ENCODE measurements at places on chromosomes 2 and 18.

DNA sequence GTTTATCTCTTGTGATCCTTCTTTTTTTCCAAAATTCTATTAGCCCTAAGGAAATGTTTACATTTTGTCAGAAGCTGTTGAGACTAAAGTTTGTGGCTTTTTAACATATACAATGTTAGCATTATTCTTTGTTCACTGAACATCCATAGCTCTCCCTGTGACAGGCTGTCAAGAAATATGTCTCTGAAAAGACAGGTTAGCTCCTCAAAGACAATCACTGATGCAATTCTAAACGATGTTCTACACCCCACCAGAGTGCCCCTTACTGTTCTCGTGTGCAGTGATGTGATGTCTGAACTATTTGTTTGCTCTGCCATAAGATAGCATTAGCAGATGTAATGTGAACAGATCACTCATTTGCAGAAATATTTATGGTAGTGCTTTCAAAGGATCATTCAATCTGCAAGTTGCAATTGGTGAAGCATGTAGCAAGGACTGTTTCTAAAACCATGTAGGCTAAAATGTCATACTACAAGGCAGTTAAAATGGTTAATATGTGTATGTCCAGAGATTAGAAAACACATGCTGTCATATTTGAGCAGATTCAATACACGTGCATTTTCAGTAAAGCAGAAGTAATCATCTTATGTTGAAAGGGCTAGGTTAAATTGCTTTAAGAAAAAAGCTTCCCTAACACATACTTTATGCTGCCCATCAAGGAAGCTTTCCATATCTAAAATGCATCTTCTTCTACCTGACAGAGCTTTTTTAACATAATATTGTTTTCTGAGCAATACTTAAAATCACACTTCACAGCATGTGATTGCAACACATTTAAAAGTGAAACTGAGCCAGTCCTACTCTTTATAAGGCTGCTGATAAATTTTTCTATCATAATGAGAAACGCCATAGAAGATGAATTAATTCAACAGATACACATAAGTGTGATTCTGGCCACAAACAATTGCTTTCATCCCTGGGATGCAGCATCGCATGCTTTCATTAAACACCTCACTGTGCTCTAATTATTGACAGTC, 285.7 kb upstream of the UBE2E3 start:
- DNase-seq: no peak

DNA sequence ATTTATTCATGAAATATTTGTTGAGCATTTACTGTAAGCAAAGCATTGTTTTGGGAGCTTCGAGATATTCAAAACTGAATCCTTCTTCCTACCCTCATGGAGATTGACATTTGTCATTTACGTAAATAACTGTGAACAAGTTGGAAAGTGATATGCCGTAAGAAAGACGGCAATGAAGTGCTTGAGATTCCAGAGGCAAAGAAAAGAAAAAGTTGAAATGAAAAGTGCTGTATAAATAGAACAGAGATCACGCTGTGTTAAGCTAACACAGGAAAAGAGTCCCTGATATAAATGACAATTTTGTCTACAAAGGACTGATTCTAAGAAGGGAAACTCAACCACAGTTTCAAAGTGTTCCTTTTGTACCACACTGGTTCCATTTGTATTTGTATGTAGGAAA, 1.8 kb downstream of the CHRNA1 start:
- no peak for DNase-seq

DNA sequence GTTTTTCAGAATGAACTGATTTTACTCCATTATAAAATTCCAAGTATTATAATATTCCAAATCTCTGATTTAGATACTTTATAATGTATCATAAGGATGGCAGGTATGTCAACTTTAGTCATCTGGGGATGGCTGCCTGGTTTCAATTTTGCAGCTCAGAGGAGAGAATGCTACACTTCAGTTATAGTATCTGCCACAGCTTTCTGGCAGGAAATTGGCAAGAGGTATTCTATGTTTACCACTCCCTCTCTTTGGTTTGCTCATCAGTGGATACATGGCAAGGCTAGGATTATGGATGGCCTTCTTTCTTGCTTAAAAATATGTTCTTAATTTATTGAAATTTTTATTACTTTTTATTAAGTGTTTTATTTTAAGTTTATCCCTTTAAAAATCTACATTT, 67.0 kb upstream of the TNFRSF11A start:
- DNase-seq: no peak

DNA sequence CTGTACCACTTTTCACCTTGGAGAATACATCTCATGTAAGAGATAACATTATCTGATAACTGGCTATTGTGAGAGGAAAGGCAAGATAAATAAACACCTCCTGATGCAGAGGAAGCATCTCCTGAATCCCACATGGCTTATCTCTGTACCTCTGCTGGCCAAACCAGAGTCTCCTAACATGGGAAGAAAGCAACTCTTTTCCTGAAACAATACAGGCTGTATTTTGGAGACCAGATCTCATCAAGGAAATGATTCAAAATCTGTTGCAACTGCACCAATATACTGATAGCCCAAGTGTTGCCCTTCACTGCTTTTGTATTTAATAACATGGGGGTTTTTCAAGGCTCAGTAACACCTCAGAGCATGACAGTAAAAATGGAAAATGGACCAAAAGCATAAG, 106.9 kb downstream of the MREG start:
- no peak for DNase-seq

DNA sequence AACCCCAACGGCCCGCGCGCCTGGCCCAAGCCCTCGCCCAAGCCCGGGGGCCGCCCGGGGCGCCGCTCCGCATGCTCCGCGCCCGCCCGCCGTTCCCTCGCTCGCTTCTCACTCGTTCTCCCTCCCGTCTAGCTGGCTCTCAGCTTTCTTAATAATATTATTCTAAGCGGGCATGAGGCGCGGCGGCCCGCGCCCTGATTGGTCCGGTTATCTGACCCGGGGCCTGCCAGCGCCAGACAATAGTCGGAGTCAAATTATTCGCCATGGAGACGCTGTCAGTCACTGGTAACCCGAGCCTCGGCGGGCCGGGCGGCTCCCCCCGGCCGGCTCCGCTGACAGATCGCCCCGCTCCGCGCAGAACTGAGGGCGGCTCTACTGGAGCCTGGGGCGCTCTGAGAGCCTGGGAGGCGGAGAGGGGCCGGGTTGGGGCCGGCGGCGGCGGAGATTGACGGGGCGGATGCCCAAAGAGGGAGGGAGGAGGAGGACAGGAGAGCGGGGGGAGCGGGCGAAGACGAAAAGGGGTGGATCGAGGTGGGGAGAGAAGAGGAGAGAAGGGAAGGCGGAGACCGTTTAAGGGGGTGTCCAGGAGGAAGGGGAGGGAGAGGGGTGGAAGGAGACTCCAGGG, at the start of gene SIX2:
Gene SIX2, minus strand, starts transcription at position 150 of the 625 bp plus-strand sequence. CDS start 342 bp downstream, outside the sequence.
- DNase-seq: no peak

DNA sequence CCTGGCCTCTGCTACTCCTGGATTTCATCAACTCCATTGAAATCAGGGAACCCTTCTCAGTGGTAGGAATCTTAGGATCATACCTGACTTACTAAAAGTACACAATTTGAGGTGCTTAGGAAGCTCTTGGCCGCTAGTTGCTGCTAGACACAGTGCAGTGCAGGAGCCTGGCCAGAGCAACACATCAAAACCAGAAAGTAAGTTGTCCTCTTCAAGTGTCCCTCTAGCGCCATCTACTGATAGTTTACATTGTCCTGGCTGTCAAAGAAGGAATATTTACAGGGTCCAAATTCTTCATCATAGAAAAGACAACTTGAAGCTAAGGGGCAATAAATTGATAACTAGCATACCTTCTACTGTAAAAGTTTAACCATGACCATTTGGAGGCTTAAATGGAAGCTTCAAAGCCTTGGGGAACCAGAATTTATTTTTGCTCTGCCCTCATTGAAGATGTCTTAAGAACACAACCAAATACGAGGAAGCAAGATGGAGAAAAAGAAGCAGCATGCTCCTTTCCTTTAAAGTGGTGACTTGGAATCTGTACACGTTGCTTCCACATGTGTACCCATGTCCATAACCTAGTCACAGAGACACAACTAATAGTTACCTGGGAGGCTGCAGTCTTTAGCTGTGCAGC, 889.1 kb upstream of the GCFC2 start:
- peak; percentile 71 for DNase-seq

GRCh38 chr2:60353406-60353800, 200.1 kb downstream of the BCL11A start:
- DNase-seq: no peak

Measured in RCC 7860 (cell line).